ENCODE measurements at places on chromosomes 3 and 15. TPM values are rescaled to one million over a fixed set of nuclear protein-coding genes. Genes with fewer than 3 reads are reported as not detected.

The FETUB gene
- total RNA-seq: not detected

The TMEM108 gene
- total RNA-seq: not detected

The SMC4 gene
- 48.7 TPM for total RNA-seq

The ZNF35 gene
- total RNA-seq: 10.1 TPM

The RARB gene
- total RNA-seq: 3.1 TPM

The NANOGP8 gene
- total RNA-seq: not detected

The CLDN18 gene
- not detected for total RNA-seq

The MYRIP gene
- total RNA-seq: not detected

The CLRN1 gene
- not detected for total RNA-seq

The SLC9C1 gene
- 0.33 TPM for total RNA-seq

The ZNF501 gene
- 13.1 TPM for total RNA-seq

The POPDC2 gene
- total RNA-seq: 1.6 TPM

The GOLGA6D gene
- not detected for total RNA-seq

The KBTBD13 gene
- not detected for total RNA-seq

The C3orf49 gene
- not detected for total RNA-seq

The GPR149 gene
- total RNA-seq: not detected

The AEN gene
- total RNA-seq: 20.8 TPM

The ROPN1 gene
- total RNA-seq: not detected

The KIF9 gene
- total RNA-seq: 11.0 TPM

The STAB1 gene
- 0.90 TPM for total RNA-seq

The ADGRG7 gene
- total RNA-seq: not detected

The GOLGA8K gene
- not detected for total RNA-seq

The FAM81A gene
- total RNA-seq: 2.6 TPM

The SLC25A38 gene
- total RNA-seq: 19.3 TPM

The TMEM266 gene
- total RNA-seq: not detected

The GOLGA6L2 gene
- total RNA-seq: not detected

The RBP2 gene
- not detected for total RNA-seq

The AMOTL2 gene
- total RNA-seq: 75.7 TPM

The SEMA3F gene
- total RNA-seq: 0.74 TPM

The NIPA2 gene
- total RNA-seq: 75.3 TPM

The TMED3 gene
- total RNA-seq: 45.1 TPM

The CCDC39 gene
- 0.27 TPM for total RNA-seq

The FSIP1 gene
- total RNA-seq: 4.2 TPM

The LYSMD4 gene
- total RNA-seq: 2.6 TPM

The GOLGA6L25 gene
- total RNA-seq: not detected

The ZNF774 gene
- total RNA-seq: 2.3 TPM

The CKMT1B gene
- not detected for total RNA-seq

The CDHR4 gene
- total RNA-seq: 0.09 TPM

The ZPLD1 gene
- total RNA-seq: 0.33 TPM

The SPTSSB gene
- not detected for total RNA-seq

The ZBED2 gene
- 0.09 TPM for total RNA-seq

The GOLGA8N gene
- 5.7 TPM for total RNA-seq

The TRIM42 gene
- not detected for total RNA-seq
